ENCODE measurements at places on chromosomes 2 and 18. TPM values are rescaled to one million over a fixed set of nuclear protein-coding genes. Genes with fewer than 3 reads are reported as not detected.

GRCh38 chr2:67057901-67058703 is 339.0 kb upstream of the ETAA1 start:
- H3K4me1 ChIP-seq: no peaks in the 10 kb centered on the region
- H3K36me3 ChIP-seq: no peaks in the 10 kb centered on the region
- H3K4me3 ChIP-seq: no peak overlapping the region
- no peak for DNase-seq

- H3K27ac ChIP-seq: peak overlapping the region; percentile 21
- peaks cover 20% of the 10 kb centered on the region for H3K4me1 ChIP-seq
- H3K4me3 ChIP-seq: no peak overlapping the region
- H3K27me3 ChIP-seq: no peaks in the 10 kb centered on the region
- H3K36me3 ChIP-seq: no peaks in the 10 kb centered on the region
- no peak for DNase-seq
Observed at GRCh38 chr2:72757177-72757775, 68.6 kb downstream of the EXOC6B start.

- peak; percentile 25 for DNase-seq
- no peak overlapping the region for H3K27ac ChIP-seq
- H3K4me1 ChIP-seq: no peaks in the 10 kb centered on the region
- H3K27me3 ChIP-seq: no peaks in the 10 kb centered on the region
- no peaks in the 10 kb centered on the region for H3K36me3 ChIP-seq
- H3K4me3 ChIP-seq: no peak overlapping the region
Observed at GRCh38 chr2:239937866-239938640, 87.1 kb downstream of the NDUFA10 start.

GRCh38 chr2:43006834-43007543 is 214.6 kb upstream of the HAAO start:
- peaks cover 10% of the 10 kb centered on the region for H3K4me1 ChIP-seq
- H3K27me3 ChIP-seq: no peaks in the 10 kb centered on the region
- H3K27ac ChIP-seq: no peak overlapping the region
- H3K4me3 ChIP-seq: no peak overlapping the region
- no peaks in the 10 kb centered on the region for H3K36me3 ChIP-seq

- no peaks in the 10 kb centered on the region for H3K27me3 ChIP-seq
- no peak overlapping the region for H3K4me3 ChIP-seq
- H3K36me3 ChIP-seq: no peaks in the 10 kb centered on the region
- H3K27ac ChIP-seq: no peak overlapping the region
- H3K4me1 ChIP-seq: no peaks in the 10 kb centered on the region
Observed at GRCh38 chr2:31430439-31431165, 16.1 kb upstream of the XDH start.

CHST9 gene
- total RNA-seq: 5.6 TPM
